ENCODE measurements at places on chromosomes 11 and 22. TPM values are rescaled to one million over a fixed set of nuclear protein-coding genes. Genes with fewer than 3 reads are reported as not detected.

GRCh38 chr11:19938169-19938856 is 222.0 kb downstream of the DBX1 start:
- peak; percentile 78 for DNase-seq

GRCh38 chr22:43860831-43861230 is 1.5 kb downstream of the SULT4A1 start:
- DNase-seq, result no peak

DNA sequence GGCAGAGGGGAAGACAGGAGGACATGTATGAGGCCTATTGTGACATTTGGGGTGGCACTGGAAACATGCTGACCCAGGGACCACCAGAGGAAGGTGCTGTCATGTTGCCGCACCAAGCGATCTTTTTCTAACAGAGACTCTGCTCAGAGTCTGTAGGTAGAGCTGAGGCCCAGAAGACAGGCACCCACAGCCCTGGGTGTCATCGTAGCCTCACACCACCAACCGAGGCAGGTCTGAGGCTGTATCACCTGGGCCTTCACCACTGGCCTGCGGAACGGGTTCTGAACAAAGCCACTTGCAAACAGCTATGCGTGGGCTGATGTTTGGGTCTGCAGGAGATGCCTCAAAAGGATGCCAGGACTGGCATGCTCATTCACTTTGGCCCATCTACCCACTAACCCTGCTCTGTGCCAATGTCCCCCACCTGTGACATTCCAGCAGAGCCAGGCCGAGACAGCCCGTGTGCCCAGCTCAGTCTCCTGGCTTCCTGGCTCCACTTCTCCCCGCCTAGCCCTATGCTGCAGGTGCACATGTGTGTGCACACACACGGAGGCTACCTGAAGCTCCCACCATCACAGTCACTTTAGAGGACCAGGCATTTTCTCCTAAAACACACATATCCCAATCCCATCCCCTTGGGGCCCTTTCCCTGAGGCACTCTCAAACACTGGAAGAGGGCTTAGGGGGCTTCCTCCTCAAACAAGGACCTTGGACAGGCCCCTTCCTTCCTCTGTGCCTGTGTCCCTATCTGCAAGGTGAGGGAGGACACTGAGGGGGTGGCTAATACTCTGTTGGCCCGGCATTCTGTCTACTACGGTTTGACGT is 3.6 kb downstream of the TRIM29 start:
- no peak for DNase-seq

DNA sequence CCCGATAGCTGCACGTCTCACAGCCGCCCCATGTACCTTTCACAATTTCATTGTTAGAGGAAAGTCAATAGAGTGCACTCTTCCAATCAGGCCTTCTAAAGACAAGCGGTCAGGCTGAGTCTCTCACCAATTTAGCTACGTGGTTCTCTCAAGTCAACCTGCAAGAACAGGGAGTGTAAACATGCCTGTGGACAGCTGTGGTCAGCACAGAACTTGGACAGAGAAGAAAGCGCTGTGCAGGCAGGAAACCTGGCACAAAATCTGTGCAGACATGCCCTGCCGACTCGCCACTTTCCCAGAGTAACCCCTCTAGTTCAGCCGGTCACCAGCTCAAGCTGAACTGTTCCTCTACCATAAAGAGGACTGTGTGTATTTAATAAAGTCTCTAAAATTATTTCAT is 39.5 kb downstream of the CHKA start:
- no peak for DNase-seq

The STK33 gene
- total RNA-seq, result 0.65 TPM

All from lung microvascular endothelial cell (primary cell).